ENCODE measurements at places on chromosomes 11 and 22. TPM values are rescaled to one million over a fixed set of nuclear protein-coding genes. Genes with fewer than 3 reads are reported as not detected.

GRCh38 chr11:119713359-119714040 lies 15.5 kb downstream of the NECTIN1 start:
- DNase-seq: no peak
- no peak overlapping the region for H3K4me3 ChIP-seq
- peaks cover 6% of the 10 kb centered on the region for H3K4me1 ChIP-seq

GRCh38 chr11:12845739-12846358 lies 163.3 kb upstream of the RASSF10 start:
- H3K4me1 ChIP-seq: peaks cover 11% of the 10 kb centered on the region
- H3K27ac ChIP-seq: no peak overlapping the region
- H3K36me3 ChIP-seq: no peaks in the 10 kb centered on the region
- peaks cover 6% of the 10 kb centered on the region for H3K27me3 ChIP-seq
- no peak for DNase-seq

OR8B8 gene
- total RNA-seq: not detected

KRTAP5-8 gene
- not detected for total RNA-seq

RASSF7 gene
- total RNA-seq: 21.9 TPM

- no peaks in the 10 kb centered on the region for H3K4me1 ChIP-seq
- no peak overlapping the region for H3K4me3 ChIP-seq
- no peak overlapping the region for H3K27ac ChIP-seq
- no peaks in the 10 kb centered on the region for H3K36me3 ChIP-seq
Measured at GRCh38 chr11:16773981-16774935, 35.8 kb downstream of the C11orf58 start.

TOMM22 gene
- total RNA-seq: 122 TPM

CALCA gene
- not detected for total RNA-seq

- H3K4me1 ChIP-seq: peaks cover 17% of the 10 kb centered on the region
- no peaks in the 10 kb centered on the region for H3K36me3 ChIP-seq
- H3K27me3 ChIP-seq: peaks cover 57% of the 10 kb centered on the region
Measured at GRCh38 chr11:129377739-129378138, 2.1 kb downstream of the BARX2 start.

SLC22A8 gene
- not detected for total RNA-seq

RAC2 gene
- total RNA-seq: 727 TPM

SMTNL1 gene
- total RNA-seq: not detected

GRCh38 chr11:116217441-116217840 lies 555.3 kb downstream of the BUD13 start:
- DNase-seq: no peak
- H3K4me1 ChIP-seq: no peaks in the 10 kb centered on the region
- no peak overlapping the region for H3K4me3 ChIP-seq
- H3K27me3 ChIP-seq: no peaks in the 10 kb centered on the region
- no peaks in the 10 kb centered on the region for H3K36me3 ChIP-seq

DNA sequence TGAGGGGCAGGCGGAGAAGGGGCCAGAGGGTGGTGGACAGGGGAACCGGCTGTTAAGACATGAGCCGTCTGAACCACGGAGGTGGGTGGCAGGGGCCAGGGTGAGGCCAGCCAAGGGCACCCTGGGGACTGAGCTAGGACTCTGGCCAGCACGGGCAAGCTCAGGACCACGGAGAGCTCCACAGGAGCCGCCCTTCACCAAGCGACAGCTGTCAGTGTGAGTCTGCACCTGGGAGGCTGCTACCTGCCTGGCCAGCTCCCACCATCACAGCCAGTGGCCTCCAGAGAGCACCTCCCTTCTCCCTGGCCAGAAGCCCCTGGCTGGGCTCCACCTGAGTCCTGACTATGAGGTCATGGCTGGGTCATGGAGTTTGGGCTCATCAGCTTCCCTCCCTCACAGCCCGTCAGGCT lies 21.6 kb downstream of the MGAT3 start:
- H3K27me3 ChIP-seq: no peaks in the 10 kb centered on the region
- no peak overlapping the region for H3K4me3 ChIP-seq
- H3K36me3 ChIP-seq: no peaks in the 10 kb centered on the region
- H3K27ac ChIP-seq: no peak overlapping the region

BIRC3 gene
- 139 TPM for total RNA-seq

GRCh38 chr11:28584992-28585391 lies 476.8 kb downstream of the METTL15 start:
- H3K27me3 ChIP-seq: no peaks in the 10 kb centered on the region
- H3K4me1 ChIP-seq: no peaks in the 10 kb centered on the region
- no peak for DNase-seq
- no peak overlapping the region for H3K27ac ChIP-seq

DKK3 gene
- total RNA-seq: not detected

DNA sequence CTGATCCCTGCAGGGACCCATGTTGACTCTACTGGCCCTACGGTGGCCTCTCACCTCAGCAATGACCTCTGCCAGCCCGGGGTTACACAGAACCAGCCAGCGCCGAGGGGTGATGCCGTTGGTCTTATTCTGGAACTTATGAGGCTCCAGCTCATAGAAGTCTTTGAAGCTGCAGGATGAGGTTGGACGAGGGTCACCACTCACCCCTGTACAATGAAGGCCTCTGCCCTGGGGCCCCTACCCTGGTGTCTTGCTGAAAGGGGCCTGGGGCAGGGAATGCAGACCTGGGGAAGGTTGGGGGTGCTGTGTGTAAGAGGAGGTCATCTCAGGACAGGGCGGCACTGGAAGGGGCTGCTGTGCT lies 6.8 kb downstream of the PYGM start:
- H3K27me3 ChIP-seq: no peaks in the 10 kb centered on the region
- no peak for DNase-seq
- H3K4me1 ChIP-seq: peaks cover 5% of the 10 kb centered on the region
- peaks cover 1% of the 10 kb centered on the region for H3K36me3 ChIP-seq
- H3K27ac ChIP-seq: no peak overlapping the region

SLC29A2 gene
- total RNA-seq: 10.6 TPM

OR5B2 gene
- total RNA-seq: not detected

DNA sequence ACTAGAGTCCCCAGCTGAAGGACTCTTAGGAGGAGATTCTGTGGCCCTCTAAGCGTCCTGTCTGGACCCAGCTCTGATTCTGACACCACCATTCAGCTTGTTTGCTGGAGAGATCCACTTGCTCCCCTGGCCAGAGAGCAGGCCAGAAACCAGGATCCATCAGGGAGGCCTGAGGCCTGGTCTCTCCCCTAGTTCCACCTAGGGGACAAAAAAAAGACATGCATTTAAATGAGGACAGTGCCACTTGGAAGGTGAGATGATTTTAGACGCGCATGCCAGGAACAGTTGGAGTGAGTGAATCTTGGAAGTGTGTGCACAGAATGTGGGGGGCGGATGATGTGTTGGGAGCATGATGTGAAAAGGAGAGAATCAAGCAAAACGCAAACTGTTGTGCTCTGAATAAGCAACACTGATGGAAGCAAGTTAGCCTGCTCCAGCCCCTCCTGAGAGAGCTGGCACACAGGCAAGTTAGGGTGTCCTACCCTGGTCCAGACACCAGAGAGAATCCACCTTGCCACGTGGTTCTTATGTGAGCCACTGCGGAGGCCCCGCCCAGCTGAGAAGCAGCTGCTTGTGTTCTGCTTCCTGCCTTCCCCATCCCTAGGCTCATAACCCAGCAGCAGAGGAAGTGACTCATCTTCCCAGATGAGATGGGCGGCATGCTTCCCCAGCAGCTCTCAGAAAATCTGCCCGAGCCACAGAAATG lies 8.0 kb upstream of the SLCO2B1 start:
- no peaks in the 10 kb centered on the region for H3K36me3 ChIP-seq
- H3K4me1 ChIP-seq: peaks cover 19% of the 10 kb centered on the region
- H3K4me3 ChIP-seq: no peak overlapping the region
- peaks cover 3% of the 10 kb centered on the region for H3K27me3 ChIP-seq
- peak overlapping the region; percentile 75 for H3K27ac ChIP-seq

DNA sequence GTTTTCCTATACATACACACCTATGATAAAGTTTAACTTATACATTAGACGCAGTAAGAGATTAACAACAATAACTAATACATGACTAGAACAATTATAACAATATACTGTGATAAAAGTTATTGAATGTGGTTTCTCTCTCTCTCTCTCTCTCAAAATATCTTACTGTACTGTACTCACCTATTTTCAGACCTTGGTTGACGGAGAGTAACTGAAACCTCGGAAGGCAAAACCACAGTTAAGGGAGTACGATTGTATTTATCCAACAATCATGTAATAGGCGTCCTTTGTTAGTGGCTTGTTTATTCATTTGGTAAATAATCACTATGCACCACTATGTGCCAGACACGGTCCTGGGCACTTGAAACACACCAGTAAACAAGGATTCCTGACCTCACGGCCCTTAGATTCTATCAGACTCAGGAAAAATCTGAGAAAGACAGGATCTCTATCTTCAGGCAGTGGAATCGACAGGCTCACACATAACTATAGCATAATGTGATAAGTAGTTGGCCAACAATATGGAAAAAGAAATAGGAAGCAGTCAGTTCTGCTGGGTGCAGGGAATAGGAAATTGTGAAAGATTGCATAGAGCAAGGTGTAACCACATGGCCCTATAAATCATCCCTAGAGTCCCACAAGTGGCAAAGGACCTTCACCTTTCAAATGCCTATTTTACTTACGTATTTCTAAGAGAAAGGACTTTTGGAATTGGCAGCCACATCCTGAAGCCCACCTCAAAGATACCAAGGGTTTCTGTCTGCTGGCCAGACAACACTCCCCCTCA lies 12.0 kb downstream of the ETS1 start:
- peaks cover 45% of the 10 kb centered on the region for H3K4me1 ChIP-seq
- H3K4me3 ChIP-seq: no peak overlapping the region
- H3K27me3 ChIP-seq: no peaks in the 10 kb centered on the region
- no peaks in the 10 kb centered on the region for H3K36me3 ChIP-seq
- no peak overlapping the region for H3K27ac ChIP-seq
- DNase-seq: no peak

IFITM2 gene
- total RNA-seq: 525 TPM

ZNF280B gene
- 2.1 TPM for total RNA-seq

DNA sequence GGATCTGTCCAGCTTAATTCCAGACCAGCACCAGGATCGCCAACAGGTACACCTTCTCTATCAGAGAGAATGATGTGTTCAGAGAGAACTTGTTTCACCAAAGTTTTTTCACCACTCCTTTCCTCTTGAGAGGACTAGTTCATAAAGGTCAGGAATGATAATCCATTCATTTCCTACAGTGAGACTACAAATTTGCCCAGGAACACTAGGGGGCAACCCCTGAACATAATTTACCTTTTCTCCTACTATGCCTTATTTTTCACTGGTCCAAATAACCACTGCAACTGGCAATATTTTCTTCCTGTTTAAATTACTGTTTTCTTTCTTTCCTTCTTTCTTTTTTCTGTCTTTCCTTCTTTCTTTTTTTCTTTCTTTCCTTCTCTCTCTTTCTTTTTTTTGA lies 22.5 kb downstream of the CAVIN3 start:
- H3K36me3 ChIP-seq: no peaks in the 10 kb centered on the region
- DNase-seq: no peak
- no peaks in the 10 kb centered on the region for H3K4me1 ChIP-seq
- H3K27ac ChIP-seq: no peak overlapping the region

SGSM1 gene
- total RNA-seq: 0.38 TPM

NLRP6 gene
- 1.2 TPM for total RNA-seq

GRCh38 chr11:45921561-45922424 lies 663 bp upstream of the LARGE2 start:
- peaks cover 21% of the 10 kb centered on the region for H3K4me1 ChIP-seq
- no peak for DNase-seq
- peaks cover 11% of the 10 kb centered on the region for H3K27me3 ChIP-seq

SUSD2 gene
- 0.19 TPM for total RNA-seq

DNA sequence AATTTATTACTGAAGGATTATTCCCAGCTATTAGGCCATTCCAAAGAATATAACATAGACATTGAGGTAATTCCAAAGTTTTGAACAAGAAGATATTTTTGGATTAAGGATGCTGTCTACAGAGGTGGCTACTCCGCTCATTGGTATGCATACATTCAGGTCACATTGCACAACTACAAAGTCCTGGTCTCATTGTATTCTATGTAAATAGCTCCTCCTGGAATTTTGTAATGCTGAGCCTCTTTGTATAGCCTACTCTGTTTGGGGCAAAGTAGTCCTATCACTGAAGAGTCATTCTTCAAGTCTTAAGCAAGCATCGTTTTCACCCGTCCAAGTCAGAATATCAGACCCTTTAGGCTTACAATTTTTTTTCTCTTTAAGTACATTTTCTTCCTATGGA lies 142.4 kb downstream of the KIF18A start:
- H3K4me3 ChIP-seq: no peak overlapping the region
- no peak overlapping the region for H3K27ac ChIP-seq
- no peak for DNase-seq
- H3K27me3 ChIP-seq: no peaks in the 10 kb centered on the region

SPON1 gene
- 0.31 TPM for total RNA-seq

DNA sequence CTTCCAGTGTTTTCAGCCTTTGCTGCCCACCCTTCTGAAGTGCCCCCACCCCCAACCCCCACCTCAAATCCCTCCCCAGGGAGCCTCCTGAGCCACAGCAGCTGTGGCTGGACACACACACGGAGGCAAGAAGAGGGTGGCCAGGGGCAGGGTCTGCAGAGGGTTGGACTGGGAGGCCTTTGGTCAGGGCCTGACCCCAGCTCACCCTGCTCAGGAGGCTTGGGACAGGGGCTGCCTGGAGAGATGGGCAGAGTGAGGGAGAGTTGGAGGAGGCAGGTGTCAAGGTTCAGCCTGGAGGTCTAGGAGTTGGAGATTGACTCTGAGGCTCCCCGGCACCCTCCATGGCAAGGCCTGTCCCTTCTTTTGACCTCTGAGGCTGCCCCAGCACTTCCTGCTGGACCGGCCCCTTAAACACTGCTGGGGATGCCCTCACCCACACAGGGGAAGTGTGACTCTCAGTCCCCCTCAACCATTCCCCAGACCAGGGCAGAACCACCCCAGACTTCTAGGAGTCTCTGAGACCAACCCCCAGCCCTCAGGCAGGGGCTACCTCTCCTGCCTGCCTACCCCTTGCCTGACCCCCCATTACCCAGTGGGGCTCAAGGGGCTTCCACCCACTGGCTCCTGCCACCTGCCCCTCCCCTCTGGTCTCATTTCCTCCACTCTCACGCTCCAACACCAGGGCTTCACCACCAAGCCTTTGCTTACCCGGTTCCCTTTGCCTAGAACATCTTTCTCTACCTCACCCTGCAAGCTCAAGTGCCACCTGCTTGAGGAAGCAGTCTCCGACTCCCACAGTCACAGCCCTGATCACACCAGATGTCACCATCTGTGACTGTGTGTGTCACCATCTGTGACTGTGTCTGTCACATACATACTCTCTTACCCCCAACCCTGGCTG lies 8.6 kb downstream of the ARAP1 start:
- no peak overlapping the region for H3K4me3 ChIP-seq
- DNase-seq: no peak
- peaks cover 2% of the 10 kb centered on the region for H3K36me3 ChIP-seq
- H3K27me3 ChIP-seq: no peaks in the 10 kb centered on the region

P2RY2 gene
- total RNA-seq: not detected

Data from activated CD4-positive, alpha-beta memory T cell treated with anti-CD3 and anti-CD28 coated beads for 36 hours (primary cell).